ENCODE measurements at places on chromosomes 12 and 14.

- DNase-seq = no peak
Observed at GRCh38 chr12:48788854-48789775, at the start of gene ADCY6. Gene ADCY6 (minus strand): TSS chr12:48789089. CDS start chr12:48783434, 5,655 bp downstream.

- no peak for DNase-seq
Observed at GRCh38 chr14:76938092-76938500, 90.4 kb downstream of the IRF2BPL start.

- no peak for DNase-seq
Observed at GRCh38 chr12:115872212-115872611, 405.3 kb downstream of the MED13L start.

DNA sequence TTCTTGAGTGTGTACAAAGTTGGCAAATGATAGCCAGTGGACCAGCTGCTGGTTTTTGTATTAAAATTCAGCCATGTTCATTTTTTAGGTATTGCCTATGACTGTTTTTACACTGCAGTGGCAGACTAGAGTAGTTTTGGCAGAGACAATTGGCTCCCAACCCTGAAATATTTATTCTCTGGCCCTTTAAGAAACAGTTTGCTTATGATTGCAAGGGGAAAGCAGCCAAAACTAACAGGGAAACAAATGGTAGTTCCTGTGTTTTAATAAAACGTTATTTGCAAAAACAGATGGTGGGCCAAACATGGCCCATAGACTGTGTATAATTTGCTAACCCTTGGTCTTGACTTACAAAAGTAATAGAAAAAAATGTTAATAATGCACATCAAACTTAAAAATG, 110.2 kb downstream of the ALX1 start:
- no peak for DNase-seq

DNA sequence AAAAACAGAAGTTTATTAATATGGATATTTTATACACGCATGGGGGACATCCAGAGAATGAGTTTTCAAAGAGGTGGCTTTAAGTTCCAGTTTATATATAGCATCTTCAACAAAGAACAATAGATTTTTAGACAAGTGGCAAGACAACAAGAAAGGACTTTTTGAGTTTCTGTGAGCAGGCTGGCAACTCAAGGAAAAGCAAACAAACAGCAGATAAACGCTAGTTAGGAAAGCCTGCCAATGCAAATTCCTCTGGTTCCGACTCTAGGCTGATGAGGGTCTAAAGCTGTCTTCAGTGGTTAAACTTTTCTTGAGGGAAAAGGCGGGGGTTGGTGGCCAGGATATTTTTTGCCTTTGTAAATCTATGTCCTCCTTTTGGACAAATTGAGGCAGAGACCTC, 78.4 kb upstream of the EEA1 start:
- no peak for DNase-seq

GRCh38 chr14:101110729-101111619, 207.5 kb upstream of the RTL1 start:
- no peak for DNase-seq

DNA sequence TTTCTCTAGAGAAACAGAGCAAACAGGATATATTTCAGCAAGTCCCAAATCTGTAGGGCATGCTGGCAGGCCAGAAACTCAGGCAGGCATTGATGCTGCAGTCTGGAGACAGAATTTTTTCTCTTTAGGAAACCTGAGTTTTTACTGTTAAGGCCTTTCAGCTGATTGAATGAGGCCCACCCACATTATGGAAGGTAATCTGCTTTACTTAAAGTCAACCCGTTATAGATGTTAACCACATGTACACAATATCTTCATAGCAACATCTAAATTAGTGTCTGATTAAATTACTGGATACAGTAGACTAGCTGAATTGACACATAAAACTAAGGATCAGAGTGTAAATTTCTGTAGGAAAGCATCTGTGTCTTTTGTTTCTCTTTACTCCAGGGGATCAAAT, 65.2 kb downstream of the SRGAP1 start:
- DNase-seq = no peak

- no peak for DNase-seq
Observed at GRCh38 chr14:85317491-85318021, 212.4 kb upstream of the FLRT2 start.

- DNase-seq = no peak
Observed at GRCh38 chr12:93733358-93733757, 56.2 kb downstream of the CRADD start.

DNA sequence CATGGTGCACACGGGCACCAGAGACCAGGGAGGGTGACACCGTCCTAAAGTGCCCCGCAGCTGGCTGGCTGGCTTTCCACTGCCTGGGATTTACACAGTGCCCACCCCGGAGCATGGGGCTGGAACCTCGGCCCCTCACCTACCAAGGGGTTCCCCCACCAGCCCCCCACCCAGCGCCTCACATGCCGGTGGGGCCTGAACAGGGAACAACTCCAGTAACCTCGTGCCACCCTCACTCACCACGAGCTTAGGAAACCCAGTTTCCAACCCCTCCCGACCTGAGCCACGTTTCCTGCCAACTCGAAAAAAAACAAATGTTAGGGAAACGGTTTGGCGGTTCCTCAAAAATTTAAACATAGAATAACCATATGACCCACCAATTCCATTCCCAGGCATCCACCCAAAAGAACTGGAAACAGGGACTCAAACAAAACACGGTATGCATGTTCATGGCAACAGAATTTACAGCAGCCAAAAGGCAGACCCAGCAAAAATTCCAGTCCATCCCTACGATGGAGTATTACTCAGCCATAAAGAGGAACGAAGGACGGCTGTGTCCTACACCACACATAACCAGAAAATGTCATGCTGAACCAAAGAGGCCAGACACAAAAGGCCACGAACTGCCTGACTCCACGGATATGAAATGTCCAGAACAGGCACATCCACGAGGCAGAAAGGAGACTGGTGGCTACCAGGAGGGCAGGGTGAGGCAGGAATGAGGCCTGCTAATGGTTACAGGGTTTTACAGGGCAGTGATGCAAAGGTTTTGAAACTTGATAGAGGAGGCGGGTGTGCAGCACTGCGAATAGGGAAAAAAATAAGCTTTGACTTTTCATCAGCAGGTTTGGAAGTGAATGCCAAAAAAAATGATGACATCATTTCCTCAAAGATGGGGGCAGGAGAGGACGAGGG, 68.9 kb downstream of the NCOR2 start:
- DNase-seq = no peak

- no peak for DNase-seq
Observed at GRCh38 chr14:22184830-22185168, 404.2 kb downstream of the DAD1 start.

DNA sequence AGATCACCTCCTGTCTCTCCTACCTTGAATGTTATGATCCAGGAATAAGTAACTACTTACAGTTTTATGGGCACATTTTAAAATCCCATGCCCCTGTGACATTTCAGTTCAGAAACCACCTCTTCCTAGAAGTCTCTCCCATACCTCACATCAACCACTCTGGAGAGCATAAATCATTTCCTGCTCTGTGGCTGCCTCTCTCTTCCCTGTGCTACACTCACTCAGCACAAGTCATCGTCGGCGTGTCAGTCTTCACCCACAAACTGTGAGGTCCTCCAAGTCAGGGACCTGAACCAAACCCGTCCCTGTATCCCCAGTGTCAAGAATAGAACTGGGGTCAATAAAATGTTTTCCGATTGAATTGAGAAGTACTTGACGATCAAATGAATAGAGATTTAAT, 863.3 kb downstream of the BCL11B start:
- no peak for DNase-seq

DNA sequence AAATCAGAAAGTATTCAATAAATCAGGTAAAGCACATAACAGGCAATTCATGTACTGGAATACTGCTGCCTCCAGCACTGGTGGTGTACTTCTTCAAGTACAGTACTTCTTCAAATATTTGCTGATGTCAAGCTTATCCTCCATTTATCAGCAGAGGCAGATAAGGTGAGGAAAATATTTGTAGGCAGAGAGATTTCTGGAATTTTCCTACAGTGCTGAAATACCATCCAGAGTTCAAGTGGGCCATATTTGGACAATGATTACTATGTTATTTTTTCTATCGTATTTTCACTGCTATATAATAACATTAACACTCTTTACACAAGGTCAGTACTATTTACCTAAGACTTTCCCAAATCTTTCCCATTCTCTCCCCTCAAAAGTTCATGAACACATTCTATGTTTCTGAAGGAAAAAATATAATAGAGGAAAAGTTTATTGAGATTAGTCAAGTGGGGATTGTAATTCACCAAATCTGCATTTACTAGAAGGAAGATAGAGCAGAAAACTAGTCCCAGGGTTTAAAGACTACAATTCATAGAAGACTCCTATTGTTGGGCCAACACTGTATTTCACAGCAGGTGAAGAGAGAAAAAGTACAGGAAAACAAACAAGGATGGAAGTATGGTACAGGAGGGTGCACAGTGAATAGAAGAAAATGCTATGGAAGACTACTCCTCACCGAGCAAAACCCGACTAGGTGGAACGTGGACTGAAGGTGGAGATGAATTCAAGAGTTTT, 141.1 kb downstream of the PAWR start:
- no peak for DNase-seq

GRCh38 chr12:39431797-39432196, 11.1 kb downstream of the KIF21A start:
- no peak for DNase-seq

DNA sequence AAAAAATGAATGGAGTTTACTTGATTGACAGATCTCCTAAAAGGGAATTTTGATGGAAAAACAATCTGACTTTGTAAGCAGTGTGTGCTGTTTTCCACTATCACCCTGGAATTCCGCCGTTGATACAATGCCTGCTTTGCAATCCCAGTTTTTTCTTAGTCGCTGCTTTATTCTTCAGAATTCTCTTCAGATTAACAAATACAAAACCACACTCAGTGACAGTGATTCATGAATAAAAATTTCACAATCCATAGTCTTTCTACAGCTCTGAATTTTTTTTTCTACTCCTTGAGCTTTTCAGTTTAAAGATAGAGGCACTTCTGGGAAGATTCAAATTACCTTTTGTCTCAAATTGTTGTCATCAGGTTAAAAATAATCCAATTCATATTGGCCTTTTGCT, 44.6 kb upstream of the KITLG start:
- no peak for DNase-seq

- DNase-seq = no peak
Observed at GRCh38 chr12:124651516-124652273, 84.3 kb upstream of the NCOR2 start.

- DNase-seq = no peak
Observed at GRCh38 chr12:52579468-52580465, 6.1 kb upstream of the KRT74 start.

DNA sequence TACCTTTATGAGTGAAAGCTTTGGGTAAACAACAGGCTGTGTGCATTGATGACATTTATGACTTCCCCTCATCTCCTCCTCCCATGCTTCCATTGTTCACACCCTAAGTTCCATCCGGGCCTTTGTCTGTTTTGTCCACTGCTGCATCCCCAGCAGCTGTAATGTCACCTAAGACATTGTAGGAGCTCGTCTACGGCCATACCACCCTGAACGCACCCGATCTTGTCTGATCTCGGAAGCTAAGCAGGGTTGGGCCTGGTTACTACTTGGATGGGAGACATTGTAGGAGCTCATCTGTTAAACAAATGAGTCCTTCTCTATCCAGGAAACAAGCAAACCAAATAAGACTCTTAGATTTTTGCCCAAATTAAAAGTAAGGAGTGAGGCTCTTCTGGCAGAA, 40.4 kb upstream of the SYCP3 start:
- DNase-seq = no peak

GRCh38 chr14:51593397-51593796, 58.3 kb upstream of the FRMD6 start:
- no peak for DNase-seq

DNA sequence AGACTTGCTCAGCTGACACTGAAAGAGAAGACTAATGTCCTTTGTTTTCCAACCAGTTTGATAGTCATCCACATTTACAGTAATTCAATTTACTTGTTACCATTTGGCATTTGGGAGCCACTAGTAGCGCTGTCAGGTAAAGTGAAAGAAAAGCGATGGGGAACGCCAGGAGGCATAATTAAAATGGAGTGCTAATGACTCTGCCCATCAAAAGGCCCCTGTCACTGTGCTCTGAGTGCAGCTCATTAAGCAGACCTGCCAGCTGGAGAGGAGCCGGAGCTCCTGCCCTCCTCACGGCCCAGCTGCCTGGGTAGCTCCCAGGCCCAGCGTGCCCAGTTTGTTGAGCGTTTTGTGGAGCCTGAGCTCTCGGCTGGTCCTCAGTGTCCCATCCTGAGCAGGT, 463.6 kb upstream of the CCDC196 start:
- no peak for DNase-seq

- DNase-seq = peak; percentile 24
Observed at GRCh38 chr14:67694791-67695393, 672 bp downstream of the RDH11 start.

- DNase-seq = no peak
Observed at GRCh38 chr12:21648378-21648777, 9.3 kb downstream of the LDHB start.

DNA sequence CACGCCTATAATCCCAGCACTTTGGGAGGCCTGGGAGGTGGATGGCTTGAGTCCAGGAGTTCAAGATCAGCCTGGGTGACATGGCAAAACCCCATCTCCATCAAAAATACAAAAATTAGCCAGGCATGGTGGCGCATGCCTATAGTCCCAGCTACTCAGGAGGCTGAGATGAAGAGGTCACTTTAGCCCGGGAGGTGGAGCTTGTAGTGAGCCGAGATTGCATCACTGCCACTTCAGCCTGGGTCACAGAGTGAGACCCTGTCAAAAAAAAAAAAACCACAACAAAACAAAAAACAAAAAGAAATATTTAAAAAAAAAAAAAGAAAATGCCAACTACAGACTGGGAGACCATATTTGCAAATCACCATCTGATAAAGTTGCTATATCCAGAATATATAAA, 17.5 kb downstream of the WDR89 start:
- no peak for DNase-seq

GRCh38 chr12:88876857-88877256, 296.6 kb upstream of the KITLG start:
- DNase-seq = no peak

- DNase-seq = no peak
Observed at GRCh38 chr14:96400495-96400894, 8.6 kb downstream of the AK7 start.

- no peak for DNase-seq
Observed at GRCh38 chr14:33704481-33704880, 246.4 kb downstream of the EGLN3 start.

- no peak for DNase-seq
Observed at GRCh38 chr12:10747730-10748129, 24.6 kb upstream of the YBX3 start.

- DNase-seq = no peak
Observed at GRCh38 chr12:123868791-123869190, 103.8 kb downstream of the CCDC92 start.

DNA sequence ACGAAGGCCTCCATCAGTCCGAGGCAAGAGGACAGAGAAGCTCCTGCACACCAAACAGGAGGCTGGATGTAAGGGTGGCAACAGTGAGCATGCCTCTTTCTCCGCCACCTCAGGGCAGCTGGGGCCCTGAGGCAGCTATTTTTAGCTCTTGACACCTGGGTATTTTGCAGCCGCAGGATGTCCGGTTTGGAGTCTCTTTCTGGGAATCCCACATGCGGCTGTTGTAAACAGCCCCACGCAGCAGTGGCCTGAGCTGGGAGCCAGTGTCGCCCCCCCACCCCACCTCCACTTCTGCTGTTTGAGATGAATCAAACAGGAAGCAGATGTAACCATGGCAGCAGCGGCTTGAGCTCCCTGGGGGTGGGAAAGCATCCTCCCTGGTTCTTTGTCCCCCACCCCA, 11.7 kb downstream of the HDAC7 start:
- peak; percentile 53 for DNase-seq

GRCh38 chr14:104593710-104594136, 10.8 kb downstream of the TMEM179 start:
- no peak for DNase-seq

- no peak for DNase-seq
Observed at GRCh38 chr14:68734231-68734732, 58.6 kb downstream of the ZFP36L1 start.

- no peak for DNase-seq
Observed at GRCh38 chr12:121232163-121232562, 22.2 kb downstream of the P2RX4 start.
